ENCODE measurements at places on chromosomes 3 and 15. TPM values are rescaled to one million over a fixed set of nuclear protein-coding genes. Genes with fewer than 3 reads are reported as not detected.

Gene IMPG2
- total RNA-seq = 2.3 TPM

Gene ACSBG1
- total RNA-seq = 1.1 TPM

Gene C3orf49
- total RNA-seq = not detected

Gene CKMT1B
- total RNA-seq = 0.63 TPM

Gene FMN1
- total RNA-seq = 6.2 TPM

Gene HCLS1
- total RNA-seq = 11.6 TPM

Gene RLBP1
- not detected for total RNA-seq

Gene SMAD6
- 31.1 TPM for total RNA-seq

Gene CEP19
- total RNA-seq = 3.8 TPM

Gene TTC21A
- 4.3 TPM for total RNA-seq

Gene EFCC1
- total RNA-seq = 5.7 TPM

Gene CBLB
- 126 TPM for total RNA-seq

Gene SERPINI2
- 3.9 TPM for total RNA-seq

Gene CD80
- 0.26 TPM for total RNA-seq

Gene ITIH1
- total RNA-seq = not detected

Gene ABI3BP
- 103 TPM for total RNA-seq

Gene ECT2
- 39.0 TPM for total RNA-seq

Gene CCR3
- total RNA-seq = not detected

Data from urinary bladder (tissue), 4 donors.